T-cell (primary cell): ENCODE measurements at places on chromosomes 12 and 14. TPM values are rescaled to one million over a fixed set of nuclear protein-coding genes. Genes with fewer than 3 reads are reported as not detected.

GRCh38 chr12:15583804-15584203 lies 205.4 kb downstream of the EPS8 start:
- DNase-seq, result no peak

SIX4 gene
- 0.13 TPM for total RNA-seq

MYH6 gene
- not detected for total RNA-seq

SERPINA3 gene
- total RNA-seq, result 4.4 TPM

DNA sequence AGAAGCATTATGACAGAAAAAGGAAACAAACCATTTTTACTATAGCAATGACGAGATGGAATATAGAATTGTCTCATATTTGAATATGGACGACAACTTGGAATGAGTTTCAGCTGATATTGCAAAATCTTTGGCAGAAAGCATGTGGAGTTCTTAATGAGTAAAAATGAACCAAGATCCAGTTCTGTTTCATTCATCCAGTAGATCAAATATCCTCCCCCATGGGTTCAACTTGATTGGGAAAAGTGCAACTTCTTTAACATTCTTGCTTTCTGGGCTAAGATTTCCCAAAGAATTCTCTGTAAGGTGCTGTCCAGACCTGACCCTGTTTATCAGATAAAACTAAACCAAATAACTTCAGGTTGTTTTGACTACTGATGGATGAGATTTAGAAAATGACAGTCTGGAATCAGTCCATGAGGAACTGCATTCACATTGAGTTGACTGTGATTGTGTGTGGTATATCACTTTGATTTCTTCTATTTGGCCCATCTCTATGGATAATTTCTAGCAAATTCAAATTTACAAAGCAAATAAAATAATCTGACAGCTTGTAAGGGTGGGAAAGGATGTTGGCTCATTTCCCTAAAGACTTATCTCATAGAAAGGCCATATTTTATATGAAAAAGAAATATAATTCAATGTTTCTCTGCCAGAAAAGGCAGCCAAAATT lies 267.4 kb downstream of the ADAMTS20 start:
- no peak for DNase-seq
